Activated CD8-positive, alpha-beta memory T cell treated with anti-CD3 and anti-CD28 coated beads for 1 hour (primary cell): ENCODE measurements at places on chromosomes 12 and 14.

GRCh38 chr12:89464974-89465592 is 59.5 kb downstream of the GALNT4 start:
- no peak for DNase-seq

GRCh38 chr12:32486158-32486557 is 86.8 kb downstream of the FGD4 start:
- DNase-seq: no peak

DNA sequence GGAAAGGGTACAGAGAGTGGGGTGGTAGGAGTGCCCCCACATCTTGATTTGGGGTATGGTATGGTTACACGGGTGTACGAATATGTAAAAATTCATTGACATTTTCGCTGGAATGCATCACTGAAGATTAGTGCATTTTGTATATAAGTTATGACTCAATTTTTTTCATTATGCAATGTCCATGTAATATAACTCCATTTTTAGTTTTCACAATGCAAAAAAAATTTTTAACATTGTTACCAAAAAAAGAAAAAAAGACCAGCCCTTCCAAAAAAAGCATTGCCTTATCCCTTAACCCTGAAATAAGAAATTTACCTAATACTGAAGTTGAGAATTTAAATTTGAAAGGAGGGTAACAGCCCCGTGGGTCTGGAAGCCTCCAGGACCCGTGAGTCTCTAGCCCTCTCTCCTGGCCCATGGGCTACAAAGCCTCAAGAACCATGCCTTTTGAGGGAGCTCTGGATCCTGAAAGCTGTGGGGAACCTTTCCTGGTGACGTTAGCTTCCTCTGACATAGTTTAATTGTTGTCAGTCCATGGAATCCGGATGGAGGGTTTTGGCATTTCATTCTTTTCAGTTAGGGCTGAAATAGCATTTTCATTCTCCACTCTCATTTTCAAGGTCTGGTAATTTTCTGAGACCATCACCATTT is 55.6 kb upstream of the ACTN1 start:
- DNase-seq: no peak

- no peak for DNase-seq
Measured at GRCh38 chr12:123916729-123917128, 55.9 kb downstream of the CCDC92 start.

DNA sequence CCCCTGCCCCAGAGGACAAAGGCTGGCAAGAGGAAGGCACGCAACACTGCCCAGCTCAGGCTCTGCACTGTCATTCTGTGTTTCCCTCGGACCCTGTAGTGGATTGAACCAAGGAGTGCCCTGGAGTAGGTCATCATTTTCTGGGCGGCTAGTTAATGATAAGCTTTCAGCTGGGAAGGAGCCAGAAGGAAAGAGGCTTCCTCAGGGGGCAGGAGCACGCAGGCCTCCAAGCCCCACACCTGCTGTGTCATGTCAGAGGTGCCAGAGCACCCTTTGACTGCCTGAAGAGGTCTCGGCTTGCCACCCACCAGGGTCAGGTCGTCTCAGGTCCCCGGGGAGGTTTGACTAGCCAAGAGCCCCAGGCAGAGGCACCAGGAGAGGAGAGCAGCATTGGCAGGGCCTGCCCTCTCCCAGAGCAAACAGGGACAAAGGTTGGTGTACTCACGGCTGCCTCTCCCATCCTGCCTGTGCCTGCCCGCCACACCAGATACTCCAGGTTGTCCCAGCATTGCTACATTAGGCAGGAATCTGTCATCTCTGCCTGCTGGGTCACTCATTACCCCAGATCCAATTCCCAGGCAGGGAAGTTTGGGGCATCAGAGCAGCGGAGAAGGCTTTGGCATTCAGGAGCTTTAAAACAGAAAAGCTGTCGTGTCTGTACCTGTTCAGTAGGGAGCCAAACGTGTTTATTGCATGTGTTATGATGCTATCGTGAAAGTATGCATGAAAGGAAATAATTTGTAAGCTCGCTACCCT is 33.5 kb upstream of the ATP2A2 start:
- DNase-seq: no peak

GRCh38 chr14:35134329-35135123 is 12.2 kb downstream of the PRORP start:
- DNase-seq: no peak

GRCh38 chr12:49863946-49864797 is 21.3 kb upstream of the BCDIN3D start:
- no peak for DNase-seq

- DNase-seq: no peak
Measured at GRCh38 chr12:50344245-50344644, 52.2 kb downstream of the FAM186A start.

DNA sequence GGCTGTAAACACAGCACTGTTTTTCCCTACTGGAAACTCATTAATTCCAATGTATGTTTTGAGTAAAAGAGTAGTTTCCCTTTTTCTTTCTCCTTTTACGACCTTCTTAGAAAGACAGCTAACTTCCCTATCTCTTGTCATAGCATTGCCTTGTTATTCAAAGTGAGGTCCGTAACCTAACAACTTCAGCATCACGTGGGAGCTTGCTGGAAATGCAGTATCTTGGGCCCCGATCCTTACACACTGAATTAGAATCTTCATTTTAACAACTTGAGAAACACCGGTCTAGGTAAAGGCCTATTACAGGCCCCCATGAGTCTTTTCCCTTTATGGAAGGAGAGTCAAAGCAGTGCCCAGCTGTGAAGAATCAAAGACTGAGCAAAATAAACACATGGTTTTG is 230.7 kb upstream of the PRKD1 start:
- DNase-seq: no peak

DNA sequence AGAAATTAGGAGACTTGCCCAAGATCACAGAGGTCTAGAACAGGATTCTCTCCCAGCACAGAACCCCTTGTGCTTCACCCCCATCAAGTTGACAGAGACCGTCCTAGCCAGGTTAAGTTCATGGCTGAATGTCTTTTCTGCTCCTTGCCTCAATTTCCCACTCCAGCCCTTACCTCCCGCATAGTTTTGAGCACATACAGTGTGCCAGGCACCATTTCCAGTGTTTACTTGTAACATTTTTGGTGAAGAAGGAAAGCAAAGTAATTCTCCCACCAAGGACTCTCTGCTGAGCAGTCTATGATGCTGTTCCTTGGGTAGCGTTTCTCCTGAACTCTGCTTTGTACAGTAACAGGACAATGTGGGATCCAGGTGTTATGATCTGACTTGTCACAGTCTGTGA is 1.2 kb downstream of the ABHD4 start:
- DNase-seq: no peak

GRCh38 chr14:90599339-90599738 is 202.5 kb downstream of the CALM1 start:
- no peak for DNase-seq

DNA sequence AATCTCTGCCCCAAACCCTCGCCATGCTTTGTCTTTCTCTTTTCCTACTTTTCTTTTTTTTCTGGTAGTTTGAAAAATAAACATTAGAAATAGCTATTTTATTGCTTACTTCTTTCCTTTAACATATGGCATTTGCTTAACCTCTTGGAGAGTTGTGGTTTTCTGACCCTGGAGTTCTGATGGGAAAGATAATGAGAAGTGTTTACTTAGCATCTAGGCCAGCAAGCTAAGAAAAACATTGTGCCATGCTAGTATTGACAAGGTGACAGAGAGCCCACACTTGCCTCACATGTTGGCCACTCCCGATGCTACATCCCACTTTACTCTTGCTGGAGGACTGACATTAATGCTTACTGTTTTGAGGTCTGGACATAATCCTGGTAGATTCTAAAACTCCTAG is 886.2 kb downstream of the DIO2 start:
- no peak for DNase-seq

DNA sequence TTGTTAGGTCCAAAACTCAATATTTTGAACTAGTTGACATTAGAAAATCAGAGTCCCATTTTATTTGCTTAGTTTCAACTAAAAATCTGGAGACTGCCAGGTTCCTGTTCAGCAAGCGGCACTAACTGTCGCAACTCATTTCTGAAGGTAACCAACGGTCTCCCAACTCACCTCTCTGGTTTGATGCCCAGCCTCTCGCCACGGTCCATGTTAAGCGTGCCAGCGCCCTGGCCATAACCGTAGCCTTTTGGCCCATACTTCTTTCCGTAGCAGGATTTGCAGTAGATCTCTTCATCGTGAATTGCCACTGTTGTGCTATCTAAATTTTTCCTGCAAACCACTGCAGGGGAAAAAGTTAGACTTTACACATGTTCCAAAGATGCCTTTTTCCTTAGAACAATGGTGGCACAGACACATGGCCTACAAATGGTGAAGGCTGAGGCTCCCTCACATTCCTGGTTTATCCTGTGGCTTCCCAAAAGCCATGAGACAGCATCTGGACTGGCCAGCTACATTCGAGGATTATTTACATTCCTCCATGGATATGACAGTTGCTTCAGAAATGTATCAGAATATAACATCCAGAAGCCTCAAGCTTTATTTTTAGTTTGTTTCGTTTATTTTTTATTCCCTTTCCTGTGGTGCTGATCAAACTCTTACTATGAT is 15.7 kb downstream of the CSRP2 start:
- no peak for DNase-seq

DNA sequence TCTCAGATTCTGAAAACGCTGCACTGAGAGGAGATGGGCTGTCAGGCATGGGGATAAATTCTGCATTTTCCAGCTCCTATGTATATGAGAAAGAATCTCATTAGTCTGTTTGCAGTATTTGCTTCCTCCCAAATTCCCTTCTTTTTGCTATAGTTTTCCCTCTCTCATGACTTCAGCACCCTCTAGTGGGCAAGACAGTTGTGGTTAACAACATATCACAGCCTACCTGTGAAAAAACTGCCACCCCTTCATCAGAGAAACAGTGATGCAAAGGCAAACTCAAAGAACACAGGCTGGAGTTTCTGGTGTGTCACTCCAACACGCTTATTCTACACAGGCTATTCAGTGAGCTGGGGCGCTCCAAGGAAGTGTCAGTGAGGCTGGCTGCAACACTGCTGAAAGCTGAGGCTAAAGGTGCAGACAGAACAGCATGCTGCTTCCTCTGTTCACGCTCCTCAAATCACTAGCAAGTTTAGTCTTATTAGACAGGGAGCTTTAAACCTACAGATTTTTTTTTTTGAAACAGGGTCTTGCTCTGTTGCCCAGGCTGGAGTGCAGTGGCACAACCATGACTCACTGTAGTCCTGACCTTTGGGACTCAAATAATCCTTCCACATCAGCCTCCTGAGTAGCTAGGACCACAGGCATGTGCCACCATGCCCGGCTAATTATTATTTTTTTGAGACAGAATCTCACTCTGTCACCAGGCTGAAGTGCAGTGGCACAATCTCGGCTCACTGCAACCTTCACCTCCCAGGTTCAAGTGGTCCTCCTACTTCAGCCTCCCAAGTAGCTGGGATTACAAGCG is 19.3 kb downstream of the ZC2HC1C start:
- DNase-seq: no peak

DNA sequence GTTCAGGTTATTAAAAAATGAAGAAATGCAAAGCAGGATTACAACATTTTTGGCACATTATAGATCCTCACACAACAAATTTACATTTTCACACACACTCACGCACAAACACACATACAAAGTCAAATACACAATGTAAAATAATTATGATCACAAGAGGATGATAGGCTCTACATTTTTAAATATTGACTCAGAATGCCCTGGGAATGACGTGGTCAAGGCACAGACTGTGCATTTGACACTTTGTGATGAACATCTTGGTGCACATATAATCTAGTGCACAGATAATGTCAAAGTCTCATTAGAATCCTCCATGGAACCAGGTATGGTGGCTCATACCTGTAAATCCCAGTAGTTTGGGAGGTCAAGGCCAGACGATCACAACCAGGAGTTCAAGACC is 49.4 kb downstream of the DPF3 start:
- no peak for DNase-seq

GRCh38 chr12:4856596-4856995 is 53.1 kb upstream of the KCNA1 start:
- no peak for DNase-seq
